ENCODE measurements at places on chromosomes 1 and 21. TPM values are rescaled to one million over a fixed set of nuclear protein-coding genes. Genes with fewer than 3 reads are reported as not detected.

NCSTN gene
- total RNA-seq, result 66.7 TPM

FCRL5 gene
- total RNA-seq, result not detected

CDC42BPA gene
- total RNA-seq, result 37.2 TPM

DNA sequence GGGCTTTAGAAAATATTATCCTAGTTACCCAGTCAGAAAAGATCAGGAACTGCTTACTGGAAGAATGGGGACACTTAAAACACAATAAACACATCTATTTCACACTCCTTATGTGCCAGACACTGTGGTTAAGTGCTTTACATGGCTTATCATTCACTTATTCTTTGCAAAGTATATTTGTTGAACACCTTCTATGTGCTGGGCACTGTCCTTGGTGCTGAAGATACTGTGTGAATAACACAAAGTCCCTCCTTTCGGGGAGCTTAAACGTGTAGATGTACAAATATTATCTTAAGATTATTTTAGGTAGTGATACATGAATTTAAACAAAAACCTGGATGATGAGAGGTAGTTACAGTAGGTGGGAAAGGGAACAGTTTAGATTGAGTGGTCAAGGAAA is 169.3 kb downstream of the ST6GALNAC5 start:
- no peak for DNase-seq

GRCh38 chr1:156104065-156104810 is 10.3 kb upstream of the LMNA start:
- DNase-seq, result peak; percentile 88

- DNase-seq, result no peak
Observed at GRCh38 chr1:115867216-115867615, 26.3 kb upstream of the NHLH2 start.
